ENCODE measurements at places on chromosomes 11 and 22. TPM values are rescaled to one million over a fixed set of nuclear protein-coding genes. Genes with fewer than 3 reads are reported as not detected.

DNA sequence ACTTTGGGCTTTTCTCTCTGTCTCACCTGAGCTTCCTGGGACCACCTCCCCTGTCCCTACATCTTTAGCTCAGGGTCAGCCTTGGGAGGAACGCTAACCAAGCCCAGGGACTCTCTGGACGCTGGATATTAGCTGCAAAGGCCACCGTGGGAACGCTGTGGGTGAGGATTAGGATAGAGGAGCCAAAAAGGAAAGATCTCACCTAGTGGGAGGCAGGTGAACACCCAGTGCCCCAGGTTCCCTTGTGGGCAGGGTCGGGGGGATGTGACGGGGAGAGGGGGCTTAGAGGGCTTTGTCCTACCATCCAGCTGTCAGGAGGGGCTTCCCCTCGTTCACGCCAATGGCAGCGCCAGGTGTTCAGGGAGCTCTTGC, 50.2 kb downstream of the LINC01488 start:
- H3K4me3 ChIP-seq: no peak overlapping the region
- H3K4me1 ChIP-seq: no peaks in the 10 kb centered on the region
- H3K27me3 ChIP-seq: peaks cover 2% of the 10 kb centered on the region

GRCh38 chr22:49333206-49333605, 494.5 kb downstream of the BRD1 start:
- H3K27me3 ChIP-seq: no peaks in the 10 kb centered on the region
- H3K27ac ChIP-seq: no peak overlapping the region
- no peaks in the 10 kb centered on the region for H3K36me3 ChIP-seq
- H3K4me3 ChIP-seq: no peak overlapping the region
- DNase-seq: peak; percentile 6

- DNase-seq: no peak
- no peaks in the 10 kb centered on the region for H3K36me3 ChIP-seq
- no peak overlapping the region for H3K4me3 ChIP-seq
- H3K27ac ChIP-seq: no peak overlapping the region
Measured at GRCh38 chr22:44862981-44863860, 110.8 kb downstream of the ARHGAP8 start.

- no peak overlapping the region for H3K4me3 ChIP-seq
- H3K27ac ChIP-seq: no peak overlapping the region
- no peaks in the 10 kb centered on the region for H3K36me3 ChIP-seq
- no peak for DNase-seq
Measured at GRCh38 chr11:19890308-19890707, 177.7 kb downstream of the NAV2 start.

DNA sequence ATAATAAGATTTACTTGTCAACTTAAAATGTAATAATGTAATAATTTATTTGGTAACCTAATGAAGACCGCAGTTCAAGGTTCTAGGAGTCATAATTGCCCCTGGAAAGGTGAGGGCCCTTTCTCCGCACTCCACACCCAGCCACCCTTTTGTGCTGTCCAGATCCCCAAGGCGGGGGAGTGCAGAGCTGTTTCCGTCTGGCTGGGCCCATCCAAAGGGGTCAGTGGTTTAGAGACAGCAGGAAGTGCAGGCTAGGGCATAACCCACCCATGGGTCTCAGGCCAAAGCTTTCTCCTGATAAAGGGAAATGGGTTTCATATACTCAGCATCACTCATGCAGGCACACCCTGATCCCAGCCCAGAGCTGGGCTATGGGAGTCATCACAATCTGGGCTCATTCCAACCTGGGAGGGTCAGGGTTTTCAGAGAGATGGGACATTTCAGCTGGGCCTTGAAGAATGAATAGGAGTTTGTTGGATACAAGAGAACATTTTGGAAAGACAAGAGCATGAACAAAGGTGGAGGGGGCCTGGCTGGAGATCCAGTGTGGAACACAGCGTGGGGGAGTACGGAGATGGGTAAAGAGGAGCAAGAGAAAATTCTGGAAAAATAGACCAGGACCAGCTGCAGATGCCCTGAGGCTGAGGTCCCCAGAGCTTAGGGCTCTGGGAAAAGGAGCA, 432.2 kb downstream of the TBC1D22A start:
- H3K27ac ChIP-seq: no peak overlapping the region
- no peaks in the 10 kb centered on the region for H3K4me1 ChIP-seq
- DNase-seq: no peak

- no peaks in the 10 kb centered on the region for H3K36me3 ChIP-seq
- no peak for DNase-seq
- H3K4me3 ChIP-seq: no peak overlapping the region
Measured at GRCh38 chr11:81420668-81421250, 1312.9 kb downstream of the FAM181B start.

- H3K36me3 ChIP-seq: no peaks in the 10 kb centered on the region
- DNase-seq: no peak
- H3K4me1 ChIP-seq: peaks cover 7% of the 10 kb centered on the region
- H3K4me3 ChIP-seq: no peak overlapping the region
- peaks cover 2% of the 10 kb centered on the region for H3K27me3 ChIP-seq
Measured at GRCh38 chr22:35915477-35916013, 113.1 kb downstream of the RBFOX2 start.

GRCh38 chr11:116262370-116262769, 510.4 kb downstream of the BUD13 start:
- peaks cover 4% of the 10 kb centered on the region for H3K27me3 ChIP-seq
- no peaks in the 10 kb centered on the region for H3K4me1 ChIP-seq
- H3K36me3 ChIP-seq: no peaks in the 10 kb centered on the region
- no peak overlapping the region for H3K27ac ChIP-seq
- no peak overlapping the region for H3K4me3 ChIP-seq
- no peak for DNase-seq

- H3K36me3 ChIP-seq: peaks cover 29% of the 10 kb centered on the region
- no peak overlapping the region for H3K4me3 ChIP-seq
- no peaks in the 10 kb centered on the region for H3K27me3 ChIP-seq
- H3K27ac ChIP-seq: no peak overlapping the region
- peaks cover 1% of the 10 kb centered on the region for H3K4me1 ChIP-seq
Measured at GRCh38 chr11:74608431-74608830, 16.0 kb downstream of the POLD3 start.

GRCh38 chr11:123853038-123853437, 32.4 kb downstream of the TMEM225 start:
- no peak for DNase-seq
- H3K27ac ChIP-seq: no peak overlapping the region
- no peaks in the 10 kb centered on the region for H3K36me3 ChIP-seq
- no peak overlapping the region for H3K4me3 ChIP-seq
- no peaks in the 10 kb centered on the region for H3K27me3 ChIP-seq
- H3K4me1 ChIP-seq: no peaks in the 10 kb centered on the region

DNA sequence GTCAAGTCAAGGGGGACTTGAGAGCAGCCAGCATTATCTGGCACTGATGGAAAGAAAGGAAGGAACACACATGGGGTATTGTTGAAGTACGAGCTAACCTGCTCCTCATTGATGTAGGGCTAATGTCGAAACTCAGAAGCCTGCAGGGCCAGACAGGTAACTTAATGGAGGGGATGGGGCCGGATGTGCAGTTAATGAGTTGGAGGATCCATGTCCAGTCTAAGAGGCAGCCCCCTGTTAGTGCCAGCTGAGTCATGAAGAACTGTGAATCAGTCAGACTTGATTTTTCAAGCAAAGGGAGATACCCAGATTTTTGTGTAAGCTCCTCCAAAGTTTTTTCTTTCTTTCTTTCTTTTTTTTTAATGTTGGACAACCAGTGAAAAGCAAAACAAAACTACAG, 65.6 kb downstream of the CECR2 start:
- H3K27ac ChIP-seq: no peak overlapping the region
- H3K4me3 ChIP-seq: no peak overlapping the region

DNA sequence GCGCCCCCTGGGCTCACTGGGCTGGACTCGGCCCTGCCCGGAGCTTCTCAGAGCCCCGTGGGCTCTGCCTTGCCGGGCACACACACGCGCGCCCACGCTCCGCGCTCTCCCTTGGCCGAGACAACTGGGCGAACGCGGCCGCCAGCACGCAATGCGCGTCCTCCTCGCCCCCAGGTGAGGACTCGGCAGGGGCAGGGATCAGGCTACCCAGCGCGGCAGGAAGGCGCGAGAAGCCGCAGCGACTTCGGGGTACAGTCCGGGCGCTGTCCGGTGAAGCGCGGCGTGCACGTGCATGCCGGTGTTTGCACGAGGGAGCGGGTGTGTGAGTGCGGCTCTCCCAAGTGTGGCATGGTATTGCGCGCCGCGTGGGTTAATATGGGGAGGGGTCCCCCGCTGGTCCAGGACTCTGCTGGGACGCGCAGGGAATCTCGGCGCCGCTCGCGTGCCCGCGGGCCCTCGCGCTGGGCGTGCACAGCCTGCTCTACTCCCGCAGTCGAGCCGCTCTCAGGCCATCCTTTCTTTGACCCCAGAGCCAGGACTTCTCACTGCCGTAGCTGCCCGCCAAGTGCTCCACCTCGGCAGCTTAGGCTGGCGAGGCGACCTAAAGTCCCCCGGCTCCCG, 5.4 kb downstream of the WNT7B start:
- no peak overlapping the region for H3K4me3 ChIP-seq
- H3K27ac ChIP-seq: no peak overlapping the region
- peaks cover 2% of the 10 kb centered on the region for H3K4me1 ChIP-seq
- H3K36me3 ChIP-seq: peaks cover 3% of the 10 kb centered on the region
- peaks cover 60% of the 10 kb centered on the region for H3K27me3 ChIP-seq

GRCh38 chr11:65863889-65864705, 3.9 kb downstream of the MUS81 start:
- no peak overlapping the region for H3K27ac ChIP-seq
- no peaks in the 10 kb centered on the region for H3K27me3 ChIP-seq
- DNase-seq: no peak

- H3K27me3 ChIP-seq: no peaks in the 10 kb centered on the region
- peaks cover 18% of the 10 kb centered on the region for H3K4me1 ChIP-seq
- no peak for DNase-seq
- no peak overlapping the region for H3K4me3 ChIP-seq
- H3K27ac ChIP-seq: no peak overlapping the region
Measured at GRCh38 chr11:88398791-88399570, 61.4 kb upstream of the CTSC start.

DNA sequence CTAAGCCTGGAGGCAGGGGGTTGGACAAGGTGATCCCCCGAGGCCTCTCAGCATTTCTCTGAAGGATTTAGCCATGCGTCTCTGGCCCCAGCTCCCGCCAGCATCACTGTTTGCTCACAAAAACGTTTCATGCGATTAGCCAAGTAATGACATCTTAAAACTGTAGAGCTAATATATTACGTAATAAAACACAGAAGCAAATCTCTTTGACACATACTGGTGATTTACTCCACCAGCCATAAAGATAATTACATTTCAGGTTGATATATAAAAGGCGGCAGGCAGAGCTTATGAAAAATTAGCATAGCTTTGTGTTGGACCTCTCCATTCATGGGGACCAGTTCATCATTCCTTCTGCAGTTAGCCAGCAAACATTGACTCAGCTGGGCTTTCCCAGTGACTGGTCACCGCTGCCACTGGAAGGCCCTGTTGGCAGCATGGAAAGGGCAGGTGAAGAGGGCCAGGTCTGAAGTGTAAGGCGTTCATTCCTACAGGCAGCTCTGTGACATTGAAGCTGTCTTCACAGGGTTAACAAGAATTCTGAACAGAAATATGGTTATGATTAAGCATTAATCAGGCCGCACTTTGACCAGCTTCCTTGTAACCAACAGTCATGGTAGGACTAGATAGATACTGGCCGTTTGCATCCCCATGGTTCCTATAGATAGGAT, 150.3 kb downstream of the NECTIN1 start:
- H3K4me1 ChIP-seq: no peaks in the 10 kb centered on the region
- no peak overlapping the region for H3K27ac ChIP-seq
- H3K36me3 ChIP-seq: no peaks in the 10 kb centered on the region
- H3K4me3 ChIP-seq: no peak overlapping the region
- DNase-seq: no peak
- H3K27me3 ChIP-seq: peaks cover 38% of the 10 kb centered on the region

- H3K27me3 ChIP-seq: no peaks in the 10 kb centered on the region
- no peak for DNase-seq
- H3K4me1 ChIP-seq: peaks cover 25% of the 10 kb centered on the region
- no peak overlapping the region for H3K27ac ChIP-seq
- H3K36me3 ChIP-seq: peaks cover 47% of the 10 kb centered on the region
Measured at GRCh38 chr11:47244448-47245350, 3.9 kb downstream of the ACP2 start.

- peak overlapping the region; percentile 46 for H3K4me3 ChIP-seq
- DNase-seq: no peak
- H3K36me3 ChIP-seq: peaks cover 78% of the 10 kb centered on the region
- peaks cover 86% of the 10 kb centered on the region for H3K4me1 ChIP-seq
- no peaks in the 10 kb centered on the region for H3K27me3 ChIP-seq
Measured at GRCh38 chr11:60988658-60989057, 17.2 kb downstream of the CD6 start.

DNA sequence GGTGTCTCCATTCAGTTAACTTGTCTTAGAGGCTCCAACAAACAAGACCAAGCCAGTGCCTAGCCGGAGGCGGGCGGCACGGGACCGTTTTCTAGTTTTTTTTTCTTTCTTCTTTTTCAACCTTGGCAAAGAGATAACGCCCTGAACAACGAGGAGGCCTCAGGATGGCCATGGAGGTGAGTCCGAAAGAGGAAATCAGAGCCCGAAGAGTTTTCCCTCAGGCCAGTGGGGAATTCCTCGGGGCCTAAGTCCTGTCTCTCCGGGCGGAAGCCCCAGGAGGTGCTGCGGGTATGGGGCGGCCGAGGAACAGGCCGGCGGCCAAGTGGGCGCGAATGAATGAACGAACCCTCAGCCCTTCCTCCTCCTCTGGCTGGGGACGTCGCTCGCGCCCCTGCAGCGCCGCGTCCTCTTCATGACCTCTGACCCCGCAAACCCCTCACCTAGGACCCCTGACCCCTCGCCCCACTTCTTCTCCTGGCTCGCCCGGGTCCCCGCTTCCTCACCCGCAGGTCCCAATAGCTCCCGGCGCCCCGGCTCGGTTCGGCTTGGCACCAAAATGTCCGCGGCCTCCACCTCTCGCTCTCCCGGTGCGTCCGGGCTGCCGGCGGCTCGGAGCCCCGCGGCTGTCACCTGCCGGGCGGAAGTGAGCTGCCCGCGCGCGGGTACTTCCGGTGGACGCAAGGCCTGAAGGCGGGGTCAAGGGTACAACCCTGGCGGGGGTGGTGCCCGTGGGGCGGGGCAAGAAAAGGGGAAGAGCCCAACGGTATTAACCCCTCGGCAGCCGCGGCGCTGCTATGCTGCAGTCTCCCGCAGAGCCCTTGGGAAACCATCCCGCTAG, at the start of gene AP1B1:
AP1B1 (minus strand) TSS at position 650 of the 838 bp plus-strand sequence. CDS start 21,327 bp downstream, outside the sequence.
- peak within 1 kb of the TSS; percentile 91 for H3K4me3 ChIP-seq
- peak; percentile 96 for DNase-seq
- no peaks in the 10 kb centered on the region for H3K27me3 ChIP-seq
- H3K36me3 ChIP-seq: peaks cover 6% of the 10 kb centered on the region

- no peak for DNase-seq
- no peak overlapping the region for H3K27ac ChIP-seq
- H3K27me3 ChIP-seq: peaks cover 3% of the 10 kb centered on the region
- no peak overlapping the region for H3K4me3 ChIP-seq
- H3K36me3 ChIP-seq: no peaks in the 10 kb centered on the region
Measured at GRCh38 chr11:61887839-61888494, 3.4 kb downstream of the FADS3 start.

GRCh38 chr11:61574611-61575010, 6.3 kb downstream of the SYT7 start:
- no peak for DNase-seq
- H3K4me3 ChIP-seq: no peak overlapping the region
- peaks cover 26% of the 10 kb centered on the region for H3K27me3 ChIP-seq
- peaks cover 1% of the 10 kb centered on the region for H3K4me1 ChIP-seq
- no peaks in the 10 kb centered on the region for H3K36me3 ChIP-seq

The DTX4 gene
- 0.30 TPM for total RNA-seq

All from activated CD4-positive, alpha-beta memory T cell treated with anti-CD3 and anti-CD28 coated beads, Interleukin-2, amount 10 ng/mL, durations not matched to agents 7 days and 5 days (primary cell).